ENCODE measurements at places on chromosomes 4 and X.
A peak's percentile ranks its signal among the peaks of the same experiment; 100 is the strongest.

- DNase-seq = no peak
These were observed 1.0 kb downstream of the CDS1 start for GRCh38 chr4:84583876-84584380.

- no peak for DNase-seq
These were observed 3.5 kb upstream of the CLNK start for GRCh38 chr4:10688022-10688421.

GRCh38 chrX:132565273-132565672 is 76.4 kb upstream of the MBNL3 start:
- DNase-seq = no peak

DNA sequence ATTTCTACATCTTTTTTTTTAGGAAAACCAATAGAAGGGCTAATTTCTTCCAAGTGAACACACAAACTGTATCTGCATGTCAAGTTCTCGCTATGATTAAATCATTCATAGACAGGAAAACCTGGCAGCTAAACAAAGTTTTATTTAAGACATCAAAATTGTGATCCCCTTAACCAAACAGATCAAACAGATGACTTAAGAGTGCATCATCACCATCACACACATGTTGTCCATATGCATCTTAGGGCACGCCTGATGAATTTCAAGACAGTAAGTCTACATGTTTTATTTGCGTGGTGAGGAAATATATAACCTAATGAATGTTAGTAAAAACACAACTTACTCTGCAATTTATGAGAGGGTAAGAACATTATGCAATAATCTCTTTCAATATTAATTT is 317.0 kb upstream of the ANXA10 start:
- no peak for DNase-seq

DNA sequence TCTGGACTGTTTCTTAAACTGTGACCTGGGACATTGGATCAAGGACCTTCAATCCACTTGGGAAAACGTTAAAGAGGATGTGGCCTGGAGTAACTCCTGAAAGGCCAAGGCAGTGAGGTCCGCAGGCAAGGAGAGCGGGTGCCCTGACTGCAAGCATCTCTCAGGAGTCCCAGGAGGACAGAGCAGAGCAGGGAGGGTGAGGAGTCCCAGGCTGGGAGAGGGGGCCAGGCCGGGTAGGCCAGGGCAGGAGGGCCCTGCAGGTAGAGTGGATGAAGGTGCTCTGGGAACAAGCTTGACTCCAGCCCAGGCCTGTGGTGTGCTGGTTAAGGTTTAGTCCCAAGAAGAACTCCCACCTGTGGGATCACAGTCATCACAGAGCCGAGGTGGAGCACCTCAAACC is 13.8 kb downstream of the PNMA6E start:
- no peak for DNase-seq

GRCh38 chr4:171924746-171925376 is 111.7 kb downstream of the GALNTL6 start:
- DNase-seq = no peak

GRCh38 chr4:25320773-25321172 is 8.2 kb downstream of the ZCCHC4 start:
- DNase-seq = no peak

GRCh38 chrX:70168238-70169188 is 8.8 kb upstream of the DGAT2L6 start:
- no peak for DNase-seq

DNA sequence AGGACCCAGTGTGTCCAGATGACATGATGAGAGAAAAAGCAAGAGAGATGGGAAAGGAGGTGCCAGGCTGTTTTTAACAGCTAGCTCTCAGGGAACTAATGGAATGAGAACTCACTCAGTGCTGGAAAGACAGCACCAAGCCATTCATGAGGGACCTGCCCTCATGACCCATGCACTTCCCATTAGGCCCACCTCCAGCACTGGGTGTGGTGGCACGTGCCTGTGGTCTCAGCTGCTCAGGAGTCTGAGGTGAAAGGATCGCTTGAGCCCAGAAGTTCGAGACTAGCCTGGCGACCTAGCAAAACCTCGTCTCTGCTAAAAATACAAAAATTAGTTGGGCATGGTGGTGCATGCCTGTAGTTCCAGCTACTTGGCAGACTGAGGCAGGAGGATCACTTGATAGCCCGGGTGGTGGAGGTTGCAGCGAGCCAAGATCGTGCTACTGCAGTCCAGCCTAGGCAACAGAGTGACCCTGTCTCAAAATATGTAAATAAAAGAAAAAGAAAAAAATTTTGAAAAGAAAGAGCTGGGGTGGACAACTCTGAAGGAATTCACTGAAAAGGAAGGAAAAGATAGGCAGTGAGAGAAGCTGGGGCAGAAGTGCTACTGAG is 50.9 kb downstream of the FAM193A start:
- DNase-seq = no peak

GRCh38 chr4:102751941-102752340 is 8.8 kb downstream of the MANBA start:
- no peak for DNase-seq

DNA sequence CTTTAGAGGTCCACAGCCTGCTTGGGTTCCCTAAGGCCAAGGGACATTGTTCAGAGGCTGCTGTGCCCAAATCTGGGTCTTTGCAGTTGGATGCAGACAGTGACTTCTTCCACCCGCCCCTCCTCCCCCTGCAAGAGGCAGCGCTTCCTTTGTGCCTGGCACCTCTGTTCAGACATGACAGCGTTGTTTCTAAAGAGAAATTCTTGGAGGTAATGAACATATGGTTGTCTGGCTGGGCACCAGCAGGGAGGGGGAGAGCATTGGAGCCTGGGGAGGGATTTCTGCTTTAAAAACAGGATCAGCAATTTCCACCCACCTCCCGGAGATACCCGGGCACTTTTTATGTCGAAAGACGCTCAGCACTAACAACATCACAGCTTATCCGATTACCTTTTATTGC is 51.5 kb downstream of the PSAPL1 start:
- no peak for DNase-seq

- DNase-seq = no peak
These were observed 65.8 kb downstream of the ARHGEF6 start for GRCh38 chrX:136714626-136715599.

DNA sequence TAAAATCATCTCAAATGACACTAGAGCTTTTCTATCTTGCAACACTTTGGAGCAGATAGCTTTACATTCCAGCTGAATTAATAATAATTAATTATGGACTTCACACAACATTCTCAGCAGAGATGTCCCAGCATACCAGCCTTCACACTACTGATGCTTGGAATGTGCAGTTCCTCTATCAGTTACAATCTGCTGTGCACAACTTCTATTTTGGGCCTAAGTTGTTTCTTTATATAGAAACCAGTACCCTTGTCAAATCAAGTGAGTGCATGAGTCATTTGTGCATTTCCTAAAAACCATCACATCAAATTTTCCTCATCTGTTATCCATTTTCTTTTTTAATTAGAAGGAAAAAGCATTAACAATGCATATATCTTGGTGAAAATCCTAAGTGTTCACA is 8.8 kb upstream of the RASL11B start:
- DNase-seq = no peak

GRCh38 chr4:97104006-97104405 is 1039.3 kb downstream of the STPG2 start:
- no peak for DNase-seq

DNA sequence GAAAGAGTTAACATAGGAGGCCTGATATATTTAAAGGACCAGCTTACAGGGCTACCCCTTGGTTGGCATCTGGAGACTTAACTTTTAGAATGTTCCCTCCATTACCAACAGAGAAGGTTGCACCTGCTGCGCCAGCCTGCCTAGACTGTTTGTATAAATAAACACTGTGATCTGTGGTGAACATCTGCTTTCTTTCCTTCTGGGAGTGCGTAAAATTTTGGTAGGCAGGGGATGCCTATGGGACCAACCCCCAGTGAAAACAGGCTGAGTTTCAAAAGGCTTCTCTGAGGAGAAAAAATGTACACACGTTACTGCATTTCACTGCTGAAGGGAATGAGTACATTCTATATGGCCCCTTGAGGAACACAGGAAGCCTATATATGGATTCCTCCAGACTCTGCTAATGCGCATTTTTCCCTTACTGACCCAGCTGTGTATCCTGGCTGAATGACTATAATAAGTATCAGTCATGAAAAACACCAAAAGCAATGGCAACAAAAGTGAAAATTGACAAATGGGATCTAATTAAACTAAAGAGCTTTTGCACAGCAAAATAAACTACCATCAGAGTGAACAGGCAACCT is 13.8 kb downstream of the CENPC start:
- DNase-seq = no peak

DNA sequence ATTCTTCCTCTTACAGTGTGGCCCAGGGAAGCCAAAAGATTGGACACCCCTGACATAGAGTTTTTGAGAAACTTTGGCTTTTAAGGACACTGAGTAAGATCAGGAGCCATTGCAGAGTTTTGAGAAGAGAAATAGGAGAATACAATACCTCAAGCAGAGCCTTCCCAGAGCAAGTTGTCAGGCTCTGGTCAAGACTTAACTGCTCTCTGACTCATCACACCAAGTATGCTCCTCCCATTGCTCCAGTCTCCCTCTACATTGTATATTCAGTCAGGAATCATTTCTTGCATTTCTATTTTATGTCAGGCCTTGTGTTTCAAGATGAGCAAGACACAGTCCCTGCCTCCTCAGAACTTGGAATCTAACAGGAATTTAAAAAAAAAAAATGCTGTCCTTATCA is 176.4 kb upstream of the FMR1 start:
- no peak for DNase-seq

GRCh38 chrX:63818156-63818555 is 33.1 kb upstream of the ARHGEF9 start:
- DNase-seq = no peak

DNA sequence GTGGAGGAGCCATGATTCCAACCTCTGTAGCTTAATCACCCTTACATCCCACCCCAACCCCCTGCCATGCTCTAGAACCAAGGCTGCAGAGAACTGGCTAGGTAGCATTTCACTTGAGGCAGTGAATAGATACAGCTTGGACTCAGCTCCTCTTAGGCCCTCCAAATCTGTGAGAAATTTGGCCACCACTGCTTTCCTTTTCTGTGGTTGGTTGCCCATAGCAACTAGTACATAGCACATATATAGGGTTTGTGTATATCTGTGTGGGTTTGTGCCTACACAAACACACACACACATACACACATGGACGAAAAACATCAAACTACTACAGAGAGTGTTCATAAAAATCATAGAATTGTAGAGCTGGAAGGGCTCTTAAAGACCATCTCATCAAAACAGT is 52.0 kb upstream of the CCDC160 start:
- DNase-seq = no peak

DNA sequence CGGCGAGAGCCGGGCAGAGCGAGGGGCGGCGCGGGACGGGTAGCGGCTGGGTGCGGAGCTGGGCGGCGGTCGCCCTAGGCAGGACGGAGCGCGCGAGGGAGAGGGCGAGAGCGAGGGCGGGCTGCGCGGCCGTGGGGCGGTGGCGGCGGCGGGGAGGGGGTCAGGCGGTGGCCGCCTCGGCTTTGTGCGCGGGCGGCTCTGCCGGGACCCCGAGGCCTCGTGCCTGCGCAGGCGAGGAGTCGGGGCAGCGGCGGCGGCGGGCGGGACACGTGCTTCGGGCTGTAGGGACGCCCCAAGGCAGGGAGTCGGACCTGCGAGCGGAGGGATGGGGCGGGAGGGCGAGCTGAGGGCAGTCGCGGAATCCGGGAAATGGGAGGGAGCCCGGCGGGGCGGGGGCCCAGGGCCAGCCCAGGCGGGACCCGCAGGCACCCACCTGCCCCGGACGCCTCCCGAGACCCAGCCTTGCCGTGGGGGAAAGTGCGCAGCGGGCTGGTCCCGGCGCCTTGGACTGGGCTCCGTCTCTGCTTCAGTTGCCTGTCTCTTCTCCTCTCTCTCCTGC is 465 bp downstream of the BMPR1B start:
- DNase-seq = peak; percentile 17

- DNase-seq = no peak
These were observed 71.2 kb upstream of the STX18 start for GRCh38 chr4:4613126-4613465.

DNA sequence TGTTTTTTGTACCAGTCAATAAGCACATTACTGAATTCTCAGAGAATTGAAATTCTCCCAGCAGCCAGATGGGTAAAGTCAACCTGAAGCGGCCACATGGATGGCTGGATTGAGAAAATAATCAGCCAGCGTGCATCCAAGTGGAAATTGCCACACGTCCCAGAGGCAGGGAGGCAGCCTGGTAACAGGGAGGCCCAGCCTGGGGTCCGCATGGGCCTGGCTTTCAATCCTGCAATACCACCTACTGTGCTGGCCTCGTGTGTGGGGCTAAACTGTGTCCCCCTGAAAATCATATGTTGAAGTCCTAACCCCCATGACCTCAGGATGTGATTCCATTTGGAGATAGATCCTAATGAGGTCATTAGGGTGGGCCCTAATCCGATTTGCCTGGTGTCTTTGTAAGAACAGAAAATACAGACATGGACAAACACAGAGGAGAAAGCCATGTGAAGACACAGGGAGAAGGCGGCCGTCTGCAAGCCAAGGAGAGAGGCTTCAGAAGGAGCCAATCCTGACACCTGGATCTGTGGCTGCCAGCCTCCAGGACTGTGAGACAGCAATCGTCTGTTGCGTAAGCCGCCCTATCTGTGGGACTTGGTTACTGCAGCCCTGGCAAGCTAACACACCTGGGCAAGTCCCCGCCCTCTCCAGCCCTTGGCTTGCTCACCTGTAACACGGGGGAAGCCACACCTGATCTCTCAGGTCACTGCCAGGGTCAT is 90.3 kb downstream of the JAKMIP1 start:
- DNase-seq = peak; percentile 44

- no peak for DNase-seq
These were observed 248.7 kb downstream of the FMR1NB start for GRCh38 chrX:148229801-148230303.
